ENCODE measurements at places on chromosomes 5 and 9.
A peak's percentile ranks its signal among the peaks of the same experiment; 100 is the strongest.

DNA sequence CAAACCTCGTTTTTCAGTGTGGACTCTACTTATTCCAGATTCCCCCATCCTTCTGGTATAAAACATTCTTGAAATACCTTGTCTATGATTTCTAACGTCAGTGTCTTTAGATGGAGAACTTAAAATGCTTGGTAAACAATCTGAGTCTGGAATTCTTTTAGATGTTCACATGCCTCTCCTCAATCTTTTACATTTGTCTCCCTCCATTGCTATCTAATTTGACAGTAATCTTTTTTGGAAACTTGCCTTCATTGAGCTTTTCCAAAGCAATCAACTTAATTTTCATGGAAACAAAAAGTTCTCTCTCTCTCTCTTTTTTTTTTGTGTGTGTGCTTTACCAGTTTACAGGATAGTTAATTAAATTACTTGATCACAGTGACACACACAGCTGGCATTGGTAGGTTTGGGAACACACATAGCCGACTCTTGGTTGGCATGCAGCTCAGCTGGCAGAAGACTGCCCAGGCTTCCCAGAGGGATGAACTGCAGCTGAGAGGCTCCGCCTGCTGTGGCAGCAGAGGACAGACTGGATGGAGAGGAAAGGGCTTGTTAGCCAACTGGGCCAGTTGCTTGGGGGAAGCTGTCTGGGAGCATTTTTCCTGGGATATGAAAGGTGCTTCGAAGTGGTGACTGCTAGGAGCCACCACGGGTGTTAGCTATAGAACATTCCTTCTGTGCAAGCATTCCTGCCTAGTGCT lies 271.3 kb downstream of the ZSWIM6 start:
- DNase-seq = no peak

DNA sequence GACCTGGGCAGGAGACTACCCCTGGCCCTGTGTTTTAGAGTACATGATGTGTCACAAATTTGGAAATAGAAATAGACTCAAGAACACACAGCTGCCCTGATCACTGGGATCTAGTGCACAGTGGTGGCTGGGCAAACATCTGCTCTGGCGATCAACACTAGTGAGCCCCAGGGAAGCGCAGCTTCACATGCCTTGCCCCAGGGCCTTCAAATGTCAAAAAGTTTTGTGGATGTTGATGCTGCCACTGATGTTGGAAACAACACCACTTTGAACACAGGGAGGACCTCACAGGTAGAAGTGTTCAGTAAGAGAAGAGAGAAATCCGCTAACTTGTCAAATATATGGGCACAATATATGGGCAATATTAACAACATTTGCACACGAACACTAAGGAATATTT lies 7.1 kb upstream of the MAP3K1 start:
- no peak for DNase-seq

DNA sequence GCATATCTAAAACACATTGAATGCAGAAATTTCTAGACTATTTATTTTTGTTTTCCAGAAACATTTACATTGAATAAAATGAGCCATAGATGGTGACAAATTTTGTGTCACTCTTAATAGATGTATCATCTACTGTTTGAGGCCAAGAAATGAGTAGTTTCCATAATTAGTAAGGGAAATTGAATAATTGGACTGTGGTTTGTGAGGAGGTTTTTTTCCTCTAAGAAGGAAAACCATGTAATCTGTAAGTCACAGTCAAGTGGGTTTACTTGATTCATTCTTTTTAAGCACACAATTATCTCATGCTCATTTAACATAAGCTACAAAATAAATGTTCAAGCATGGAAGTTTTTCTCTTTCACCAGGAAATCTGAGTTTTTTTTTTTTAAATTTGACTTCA lies 876.4 kb downstream of the NR2F1-AS1 start:
- DNase-seq = no peak

GRCh38 chr5:103254921-103255320 lies 3.6 kb upstream of the MACIR start:
- DNase-seq = no peak

DNA sequence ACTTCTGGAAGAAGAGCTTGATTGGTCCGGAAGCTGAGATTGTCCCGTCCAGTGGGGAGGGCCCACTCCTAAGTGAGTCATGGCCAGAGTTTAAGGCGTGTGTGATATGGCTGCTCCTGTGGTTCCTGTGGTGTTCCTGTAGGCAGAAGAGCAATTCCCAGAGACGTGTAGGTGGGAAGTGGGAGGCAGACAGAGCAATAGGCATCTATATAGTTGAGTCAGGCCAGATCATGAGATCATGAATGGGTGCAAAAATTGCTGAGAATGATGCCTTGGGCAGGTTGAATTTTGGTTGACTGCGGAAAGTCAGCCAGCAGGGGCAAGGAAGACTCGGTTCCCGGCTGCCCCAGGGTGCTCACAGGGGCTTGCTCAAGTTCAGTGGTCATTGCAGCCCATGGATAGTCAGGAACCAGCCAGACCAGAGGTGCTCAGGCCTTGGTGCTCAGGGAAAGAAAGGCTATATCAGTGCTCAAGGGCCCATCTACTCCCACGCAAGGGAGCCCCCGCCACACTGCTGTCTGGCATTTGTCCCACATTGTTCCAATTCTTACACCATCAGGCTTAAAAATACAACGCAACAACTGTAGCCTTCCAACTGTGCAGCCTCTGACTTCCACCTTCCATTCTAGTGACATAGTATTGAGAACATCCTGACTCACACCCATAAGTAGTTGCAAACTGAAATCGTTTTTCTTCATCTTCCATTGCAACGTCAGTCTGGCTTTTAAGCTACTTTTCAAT lies 21.0 kb upstream of the GSN start:
- DNase-seq = no peak

GRCh38 chr9:92607088-92607487 lies 62.8 kb downstream of the IPPK start:
- DNase-seq = no peak

GRCh38 chr9:136670576-136671253 lies 8.0 kb downstream of the EGFL7 start:
- no peak for DNase-seq

DNA sequence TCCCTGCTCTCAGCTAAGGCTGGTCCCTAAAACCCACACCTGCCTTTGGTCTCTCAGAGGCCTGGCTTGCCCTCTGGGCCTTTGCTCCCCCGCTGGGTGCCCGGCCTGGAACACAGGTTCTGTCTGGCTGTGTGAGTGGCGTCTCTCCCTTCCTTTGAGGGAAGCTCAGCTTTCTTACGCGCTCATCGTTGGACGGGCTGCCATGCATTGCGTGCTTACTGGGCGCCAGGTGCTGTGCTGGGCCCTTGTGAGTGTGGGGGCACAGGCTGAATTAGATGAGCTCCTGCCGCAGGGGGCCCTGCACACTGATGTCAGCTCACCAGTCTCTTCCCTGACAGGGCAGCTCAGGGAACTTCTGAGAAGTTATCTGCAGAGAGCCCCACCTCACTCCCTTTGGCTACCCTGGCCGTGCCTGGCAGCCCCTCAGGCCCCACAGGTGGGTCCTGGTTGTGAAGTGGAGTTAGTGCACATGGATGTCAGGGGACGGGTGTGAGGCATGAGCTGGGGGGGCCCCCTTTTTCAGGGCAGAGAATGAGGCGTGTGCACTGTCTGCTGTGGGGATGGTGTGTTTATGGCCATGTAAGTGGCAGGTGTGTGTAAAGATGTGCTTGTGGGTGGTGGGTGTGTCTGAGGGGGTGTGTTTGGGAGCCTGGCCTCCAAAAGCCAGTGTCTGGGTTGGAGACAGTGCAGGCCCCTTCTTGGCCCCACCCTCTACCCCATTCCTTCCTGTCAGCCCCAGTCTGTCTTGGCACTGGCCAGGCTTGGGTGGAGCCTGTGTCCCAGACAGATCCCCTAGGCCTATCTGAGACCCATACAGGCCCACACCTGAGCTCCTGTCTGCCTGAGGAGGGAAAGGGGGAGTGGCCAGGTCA lies 7.5 kb upstream of the RMND5B start:
- DNase-seq = no peak

- no peak for DNase-seq
Observed at GRCh38 chr9:117344892-117345660, 69.8 kb downstream of the ASTN2 start.

DNA sequence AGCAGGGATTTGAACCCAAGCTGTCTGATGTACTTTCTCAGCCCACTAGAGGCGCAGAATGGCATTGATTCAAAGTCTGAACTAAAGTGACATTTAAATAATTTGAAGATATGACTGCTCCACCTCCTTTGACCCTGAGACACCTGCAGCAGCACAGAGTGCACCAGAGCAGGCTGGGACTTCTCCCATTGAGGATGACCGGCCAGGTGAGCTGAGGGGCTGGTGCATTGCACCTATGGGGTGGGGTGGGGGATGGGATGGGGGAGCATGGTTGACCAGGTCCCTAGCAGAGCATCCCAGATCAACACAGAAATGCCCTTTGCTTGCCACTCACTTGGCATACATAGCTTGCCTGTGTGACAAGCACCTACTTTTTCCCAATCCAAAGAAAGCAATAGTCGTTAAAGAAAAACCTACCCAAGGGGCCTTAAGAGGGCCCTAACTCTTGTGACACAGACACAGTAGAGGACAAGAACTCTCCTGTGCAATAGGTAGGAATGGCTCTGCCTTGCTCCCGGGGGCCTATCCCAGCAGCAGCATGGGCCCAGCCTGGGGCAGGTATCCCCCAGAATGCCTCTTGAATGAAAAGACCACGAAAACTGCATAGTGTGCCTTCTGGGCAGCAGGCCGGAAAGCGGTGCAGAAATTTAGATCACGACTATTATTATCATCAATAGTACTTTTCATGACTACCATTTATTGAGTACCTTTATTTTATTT lies 6.5 kb downstream of the SH3PXD2B start:
- DNase-seq = no peak

GRCh38 chr9:92603990-92604389 lies 65.9 kb downstream of the IPPK start:
- no peak for DNase-seq

DNA sequence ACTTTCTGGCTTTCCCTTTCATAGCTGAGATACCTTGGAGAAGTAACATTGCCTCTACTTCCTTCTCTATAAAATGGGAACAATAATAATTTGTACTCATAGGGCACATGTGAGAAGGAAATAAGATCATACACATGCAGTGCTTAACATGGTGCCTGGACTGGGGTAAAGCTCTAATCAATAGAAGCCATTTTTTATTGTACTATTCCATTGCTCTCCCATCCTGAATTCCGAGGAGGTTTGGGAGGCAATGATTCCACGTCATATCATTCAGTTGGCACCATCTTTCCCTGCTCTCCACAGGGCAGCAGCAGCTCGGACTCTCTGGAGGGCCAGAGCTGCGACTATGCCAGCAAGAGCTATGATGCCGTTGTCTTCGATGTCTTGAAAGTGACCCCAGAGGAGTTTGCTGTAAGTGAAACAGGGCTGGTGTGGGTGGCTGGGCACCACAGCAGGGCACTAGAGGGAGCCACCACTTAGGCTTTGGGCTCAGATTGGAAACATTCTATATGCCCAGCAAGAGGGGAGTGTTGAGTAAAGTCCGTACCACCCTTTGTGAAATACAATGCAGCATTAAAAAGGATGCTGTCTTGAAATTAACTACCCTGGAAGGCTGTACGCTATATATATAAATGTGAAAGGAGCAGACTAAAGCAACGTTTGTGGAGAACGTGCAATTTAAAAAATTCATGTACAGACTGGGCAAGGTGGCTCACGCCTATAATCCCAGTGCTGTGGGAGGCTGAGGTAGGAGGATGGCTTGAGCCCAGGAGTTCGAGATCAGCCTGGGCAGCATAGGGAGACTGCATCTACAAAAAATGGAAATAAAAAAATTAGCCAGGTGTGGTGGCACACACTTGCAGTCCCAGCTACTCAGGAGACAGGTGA lies 51.2 kb downstream of the RALGPS1 start:
- peak; percentile 55 for DNase-seq

DNA sequence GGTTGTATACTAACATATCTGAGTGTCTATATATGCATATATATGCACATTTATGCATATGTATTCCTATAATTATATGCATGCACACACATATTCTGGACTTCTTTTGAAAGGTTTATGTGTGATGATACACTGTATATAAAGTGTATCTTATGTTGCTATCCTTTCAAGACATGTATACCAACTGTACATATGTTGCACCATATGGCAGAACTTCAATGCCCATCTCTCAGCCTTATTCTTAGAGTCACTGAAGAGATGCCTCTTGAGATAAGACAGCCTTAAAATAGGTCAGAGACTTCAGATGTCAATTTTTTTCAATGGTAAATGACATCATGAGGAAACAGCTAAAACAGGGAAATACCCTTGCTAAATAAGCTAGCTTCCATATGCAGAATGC lies 461.4 kb downstream of the SPATA31D1 start:
- no peak for DNase-seq

DNA sequence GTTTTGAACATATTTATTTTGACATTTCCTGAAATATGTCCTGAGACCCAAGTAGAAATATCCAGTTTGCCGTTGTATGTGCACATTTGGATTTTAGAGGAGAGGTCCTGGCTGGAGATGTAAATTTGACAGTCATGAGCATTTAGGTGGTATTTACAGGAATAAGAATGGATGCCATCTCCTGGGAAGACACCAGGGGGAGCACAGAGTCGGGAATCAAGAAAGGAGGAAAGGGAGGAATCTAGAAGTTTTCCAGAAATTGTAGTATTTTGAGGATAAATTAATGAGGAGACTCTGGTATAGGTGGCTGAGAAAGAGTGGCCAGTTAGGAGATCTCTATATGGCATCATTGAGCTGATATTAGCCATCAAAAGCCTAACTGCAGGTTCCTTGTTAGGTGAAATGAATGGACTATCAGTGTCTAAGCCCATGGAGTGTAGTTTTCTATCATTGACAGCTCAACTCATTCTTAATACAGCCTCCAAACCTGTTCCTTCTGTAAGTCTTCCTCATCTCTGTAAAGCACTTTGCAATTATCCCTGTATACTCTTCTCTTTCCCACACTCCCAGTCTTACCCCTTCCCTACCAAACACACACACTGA lies 7.2 kb downstream of the GAPT start:
- no peak for DNase-seq

DNA sequence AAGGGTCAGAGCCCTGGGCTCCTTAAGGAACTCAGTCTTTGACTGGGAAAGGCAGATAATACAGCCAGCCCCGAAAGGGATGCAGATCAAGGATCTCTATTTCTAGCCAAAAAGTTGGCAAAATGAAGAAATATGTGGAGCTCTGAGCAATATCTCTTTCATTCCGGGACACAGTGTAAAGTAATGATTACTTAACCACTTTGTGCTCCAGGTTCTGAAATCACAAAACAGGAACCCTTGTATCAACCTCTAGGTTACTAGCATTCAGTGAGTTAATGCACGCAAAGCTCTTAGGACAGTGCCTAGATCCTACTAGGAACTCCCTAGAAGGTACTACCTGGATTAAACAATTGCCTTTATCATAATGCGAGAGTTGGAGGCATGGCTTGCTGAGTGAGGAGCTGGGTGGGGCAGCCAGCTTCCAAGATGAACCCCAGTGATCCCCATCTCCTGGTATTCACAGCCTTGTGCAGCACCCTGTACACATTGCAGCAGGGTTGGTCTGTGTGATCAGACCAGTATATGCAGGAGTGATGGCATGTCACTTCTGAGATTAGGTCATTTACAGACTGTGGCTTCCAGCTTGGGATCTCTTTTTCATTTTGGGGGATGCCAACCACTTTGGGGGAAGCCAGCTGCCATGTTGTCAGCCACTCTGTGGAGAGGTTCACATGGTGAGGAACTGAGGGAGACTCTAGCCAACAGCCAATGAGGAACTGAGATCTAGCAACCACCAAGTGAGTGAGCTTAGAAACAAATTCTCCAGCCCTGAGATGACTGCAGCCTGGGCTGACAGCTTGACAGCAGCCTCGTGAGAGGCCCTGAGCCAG lies 103.1 kb upstream of the SLC44A1 start:
- no peak for DNase-seq

GRCh38 chr9:23669776-23670175 lies 156.3 kb downstream of the ELAVL2 start:
- no peak for DNase-seq
